ENCODE measurements at places on chromosomes 2 and 18. TPM values are rescaled to one million over a fixed set of nuclear protein-coding genes. Genes with fewer than 3 reads are reported as not detected.
A peak's percentile ranks its signal among the peaks of the same experiment; 100 is the strongest.

GRCh38 chr18:62979176-62979575, 263.8 kb downstream of the PHLPP1 start:
- H3K27ac ChIP-seq: no peak overlapping the region
- DNase-seq: no peak
- H3K4me1 ChIP-seq: no peaks in the 10 kb centered on the region
- H3K36me3 ChIP-seq: peaks cover 22% of the 10 kb centered on the region
- H3K27me3 ChIP-seq: no peaks in the 10 kb centered on the region

The TCF23 gene
- polyA plus RNA-seq: not detected

DNA sequence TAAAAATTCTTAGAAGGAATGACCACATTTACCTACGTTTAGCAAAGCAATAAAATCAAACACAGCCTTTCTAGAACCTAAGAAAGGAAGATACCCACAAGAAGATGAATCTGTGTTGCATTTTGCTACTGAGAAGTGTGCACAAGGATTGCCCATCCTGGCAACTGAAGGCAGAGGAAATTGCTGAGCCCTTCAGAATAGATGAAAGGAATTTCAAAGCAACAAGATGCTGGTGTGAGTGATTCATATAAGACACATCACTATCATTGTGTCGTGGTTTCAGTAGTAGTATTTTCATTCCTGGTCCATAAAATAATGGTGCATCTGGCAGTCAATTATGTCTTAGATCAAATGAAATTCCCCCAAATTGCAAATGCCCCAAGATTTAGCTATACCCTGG, 48.4 kb upstream of the ANKRD44 start:
- DNase-seq: no peak
- no peaks in the 10 kb centered on the region for H3K36me3 ChIP-seq
- H3K27me3 ChIP-seq: no peaks in the 10 kb centered on the region
- H3K4me3 ChIP-seq: no peak overlapping the region
- H3K4me1 ChIP-seq: no peaks in the 10 kb centered on the region
- H3K27ac ChIP-seq: no peak overlapping the region

DNA sequence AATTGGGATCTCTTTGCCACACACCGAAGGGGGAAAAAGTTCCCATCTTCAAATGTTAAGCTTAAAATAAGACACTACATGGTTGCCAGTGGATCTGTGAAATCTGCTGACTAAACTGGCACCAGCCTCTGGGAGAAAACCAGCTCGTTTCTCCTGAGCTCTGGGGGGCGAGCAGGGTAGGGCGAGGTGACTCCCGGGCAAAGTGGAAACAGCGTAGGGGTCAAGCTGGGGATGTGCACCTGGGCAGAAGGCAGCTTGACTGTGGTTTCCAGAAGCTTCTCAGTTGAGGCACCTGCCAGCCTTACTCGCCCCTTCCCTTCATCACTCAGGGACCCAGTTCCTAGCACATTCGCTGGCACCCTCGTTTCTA, 62.8 kb downstream of the SFXN5 start:
- H3K27me3 ChIP-seq: no peaks in the 10 kb centered on the region
- no peak overlapping the region for H3K4me3 ChIP-seq
- no peaks in the 10 kb centered on the region for H3K36me3 ChIP-seq

The CCDC148 gene
- 1.3 TPM for polyA plus RNA-seq

The NTSR2 gene
- not detected for polyA plus RNA-seq

The CCDC74B gene
- polyA plus RNA-seq: 15.1 TPM

DNA sequence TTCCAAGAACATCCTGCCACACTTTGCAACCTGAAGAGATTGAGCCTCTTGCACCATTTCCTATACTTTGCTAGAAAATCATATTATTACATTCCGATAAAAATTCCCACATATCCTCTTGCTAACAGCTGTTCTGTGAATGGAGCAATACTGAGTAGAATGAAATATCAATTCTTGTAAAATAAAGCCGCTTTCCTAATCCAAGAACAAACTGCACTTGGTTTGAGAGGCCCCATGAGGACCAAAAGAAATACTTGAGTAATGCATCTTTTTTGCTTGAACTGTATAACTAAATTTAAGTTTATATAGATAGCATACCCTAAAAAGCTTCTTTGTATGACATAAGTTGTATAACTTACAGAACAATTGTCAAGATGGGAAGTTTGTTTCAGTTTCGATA, 632.4 kb upstream of the SLC8A1 start:
- no peaks in the 10 kb centered on the region for H3K4me1 ChIP-seq
- no peaks in the 10 kb centered on the region for H3K27me3 ChIP-seq
- no peak overlapping the region for H3K4me3 ChIP-seq
- no peaks in the 10 kb centered on the region for H3K36me3 ChIP-seq

DNA sequence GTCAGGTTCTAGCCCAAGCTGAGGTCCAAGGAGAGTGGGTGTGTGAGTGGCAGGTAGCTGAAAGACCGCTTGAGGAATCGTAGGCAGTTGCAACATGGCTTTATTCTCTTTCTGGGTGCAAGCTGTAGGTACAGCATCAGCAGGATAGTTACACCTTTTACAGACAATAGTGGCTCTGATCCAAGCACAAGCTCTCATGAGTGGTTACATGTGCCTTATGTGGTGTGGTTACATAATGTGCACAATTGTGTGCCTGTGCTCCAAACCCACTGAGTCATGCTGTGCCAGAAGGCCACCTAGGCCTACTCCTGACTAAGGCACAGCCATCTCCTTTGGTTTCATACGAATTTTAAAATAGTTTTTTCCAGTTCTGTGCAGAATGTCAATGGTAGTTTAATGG, 227.6 kb downstream of the SATB2 start:
- no peak for DNase-seq
- no peaks in the 10 kb centered on the region for H3K36me3 ChIP-seq
- no peak overlapping the region for H3K4me3 ChIP-seq
- no peaks in the 10 kb centered on the region for H3K4me1 ChIP-seq

GRCh38 chr2:71546777-71547281, 93.5 kb downstream of the DYSF start:
- peaks cover 5% of the 10 kb centered on the region for H3K36me3 ChIP-seq
- no peak overlapping the region for H3K27ac ChIP-seq
- no peaks in the 10 kb centered on the region for H3K4me1 ChIP-seq
- H3K4me3 ChIP-seq: no peak overlapping the region

DNA sequence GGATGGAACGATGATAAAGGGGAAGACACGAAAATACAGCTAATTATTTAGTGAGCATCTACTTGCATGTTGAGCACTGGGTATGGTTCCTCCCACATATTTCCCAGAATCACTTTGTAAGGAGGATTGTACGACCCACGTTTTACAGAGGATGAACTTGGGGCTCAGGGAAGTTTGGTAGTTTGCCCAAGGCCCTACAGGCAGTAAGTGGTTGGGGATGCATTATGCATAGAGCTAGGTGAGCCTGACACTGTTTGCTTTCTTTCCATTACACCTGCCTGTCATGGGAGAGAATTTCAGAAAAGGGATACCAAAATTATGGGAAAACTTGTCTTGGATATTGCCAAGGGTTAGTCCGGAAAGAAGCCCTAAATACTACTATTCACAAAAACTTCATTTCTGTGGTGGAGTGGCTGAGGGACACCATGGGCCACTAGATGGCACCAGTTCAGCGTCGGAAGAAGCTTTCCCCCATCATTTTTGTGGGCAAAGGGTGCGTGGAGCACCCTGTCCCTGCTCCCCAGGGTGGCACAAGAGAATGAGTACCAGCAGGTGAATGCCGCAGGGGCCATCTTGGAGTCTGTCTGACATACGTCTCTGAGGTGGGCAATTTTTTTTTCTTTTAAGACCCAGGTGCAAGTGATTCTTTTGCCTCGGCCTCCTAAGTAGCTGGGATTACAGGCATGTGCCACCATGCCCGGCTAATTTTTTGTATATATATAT, 23.5 kb upstream of the C18orf32 start:
- no peaks in the 10 kb centered on the region for H3K27me3 ChIP-seq
- no peak overlapping the region for H3K4me3 ChIP-seq
- peaks cover under 1% of the 10 kb centered on the region for H3K4me1 ChIP-seq
- no peak overlapping the region for H3K27ac ChIP-seq
- H3K36me3 ChIP-seq: no peaks in the 10 kb centered on the region

DNA sequence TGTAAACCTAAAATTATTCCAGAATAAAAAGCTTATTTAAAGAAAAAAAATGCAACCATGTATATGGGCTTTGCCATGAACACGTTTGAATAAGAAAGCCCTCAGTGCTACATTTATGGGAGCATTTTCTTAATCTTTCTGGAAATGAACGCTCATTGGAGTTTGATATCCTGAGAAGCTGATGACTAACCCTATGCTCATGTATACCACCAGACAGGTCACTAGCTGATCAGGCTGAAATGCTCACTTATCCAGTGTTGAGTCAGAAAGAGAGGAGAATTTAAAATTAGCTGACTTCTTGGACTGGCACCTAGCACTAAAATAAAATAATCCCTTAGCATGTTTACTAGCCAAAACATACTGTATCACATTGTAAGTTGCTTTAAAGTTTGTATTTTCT, 254.9 kb upstream of the SIX3 start:
- H3K4me1 ChIP-seq: peaks cover 8% of the 10 kb centered on the region
- H3K4me3 ChIP-seq: no peak overlapping the region
- H3K27me3 ChIP-seq: no peaks in the 10 kb centered on the region
- no peak overlapping the region for H3K27ac ChIP-seq

The NCKAP5 gene
- 0.34 TPM for polyA plus RNA-seq

The ABCG5 gene
- 0.14 TPM for polyA plus RNA-seq

The COL6A3 gene
- polyA plus RNA-seq: 1.2 TPM

The STARD6 gene
- polyA plus RNA-seq: not detected

GRCh38 chr2:33292981-33293595, 183.4 kb upstream of the RASGRP3 start:
- H3K27ac ChIP-seq: no peak overlapping the region
- no peaks in the 10 kb centered on the region for H3K27me3 ChIP-seq
- H3K36me3 ChIP-seq: no peaks in the 10 kb centered on the region
- peaks cover 10% of the 10 kb centered on the region for H3K4me1 ChIP-seq
- DNase-seq: peak; percentile 2

DNA sequence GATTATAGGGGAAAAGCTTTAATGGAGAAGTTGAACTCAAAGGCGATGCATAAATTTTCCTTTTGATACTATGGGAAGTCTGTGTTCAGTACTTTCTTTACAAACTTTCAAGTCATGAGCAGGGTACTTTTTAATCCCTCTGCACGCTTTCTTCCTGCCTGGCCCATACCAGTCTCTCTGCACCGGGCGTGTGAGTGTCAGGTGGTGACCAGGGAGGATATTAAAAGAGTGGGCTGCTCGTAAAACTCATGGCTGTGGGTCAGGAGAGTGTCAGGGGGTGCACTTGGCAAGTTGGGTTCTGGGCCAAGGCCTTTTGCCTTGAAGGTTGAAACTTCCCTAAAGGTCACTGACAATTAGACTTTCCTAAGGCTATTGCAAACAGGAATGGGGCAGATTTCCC, 367.8 kb downstream of the GPD2 start:
- H3K27me3 ChIP-seq: no peaks in the 10 kb centered on the region
- no peak overlapping the region for H3K27ac ChIP-seq
- no peak overlapping the region for H3K4me3 ChIP-seq
- H3K36me3 ChIP-seq: no peaks in the 10 kb centered on the region

The TGFA gene
- polyA plus RNA-seq: 1.4 TPM

- no peaks in the 10 kb centered on the region for H3K36me3 ChIP-seq
- H3K4me1 ChIP-seq: peaks cover 50% of the 10 kb centered on the region
- no peak overlapping the region for H3K4me3 ChIP-seq
- H3K27me3 ChIP-seq: no peaks in the 10 kb centered on the region
- no peak for DNase-seq
- no peak overlapping the region for H3K27ac ChIP-seq
Measured at GRCh38 chr2:42929546-42930024, 137.2 kb upstream of the HAAO start.

Measured in GM23338 (cell line).